ENCODE measurements at places on chromosomes 12 and 14. TPM values are rescaled to one million over a fixed set of nuclear protein-coding genes. Genes with fewer than 3 reads are reported as not detected.

The PZP gene
- not detected for total RNA-seq

GRCh38 chr14:60512973-60513571, 4.1 kb downstream of the SIX6 start:
- peaks cover 30% of the 10 kb centered on the region for H3K4me1 ChIP-seq
- H3K4me3 ChIP-seq: no peak overlapping the region
- no peak for DNase-seq
- no peaks in the 10 kb centered on the region for H3K36me3 ChIP-seq
- peaks cover 77% of the 10 kb centered on the region for H3K27me3 ChIP-seq
- H3K27ac ChIP-seq: no peak overlapping the region

GRCh38 chr14:76710056-76711010, 50.9 kb upstream of the VASH1 start:
- H3K4me3 ChIP-seq: no peak overlapping the region
- H3K27me3 ChIP-seq: peaks cover 3% of the 10 kb centered on the region
- peak; percentile 53 for DNase-seq
- H3K36me3 ChIP-seq: no peaks in the 10 kb centered on the region

GRCh38 chr12:70353780-70354660, 12.1 kb upstream of the KCNMB4 start:
- DNase-seq: no peak
- H3K4me1 ChIP-seq: peaks cover 7% of the 10 kb centered on the region
- H3K4me3 ChIP-seq: no peak overlapping the region
- no peak overlapping the region for H3K27ac ChIP-seq
- peaks cover 11% of the 10 kb centered on the region for H3K36me3 ChIP-seq

- DNase-seq: no peak
- H3K36me3 ChIP-seq: peaks cover 1% of the 10 kb centered on the region
- no peaks in the 10 kb centered on the region for H3K27me3 ChIP-seq
- H3K4me3 ChIP-seq: no peak overlapping the region
- no peak overlapping the region for H3K27ac ChIP-seq
- H3K4me1 ChIP-seq: peaks cover 39% of the 10 kb centered on the region
Measured at GRCh38 chr14:102630405-102630804, 38.0 kb downstream of the RCOR1 start.

GRCh38 chr14:26596543-26597061, 1.2 kb downstream of the NOVA1 start:
- peaks cover 2% of the 10 kb centered on the region for H3K4me1 ChIP-seq
- no peak for DNase-seq
- H3K27ac ChIP-seq: no peak overlapping the region
- H3K4me3 ChIP-seq: no peak overlapping the region
- H3K27me3 ChIP-seq: peaks cover 37% of the 10 kb centered on the region
- H3K36me3 ChIP-seq: peaks cover 3% of the 10 kb centered on the region

GRCh38 chr12:3888659-3889058, 15.5 kb upstream of the PARP11 start:
- H3K27ac ChIP-seq: no peak overlapping the region
- DNase-seq: no peak
- no peaks in the 10 kb centered on the region for H3K36me3 ChIP-seq

The NANOG gene
- total RNA-seq: not detected

The ABCC9 gene
- not detected for total RNA-seq

DNA sequence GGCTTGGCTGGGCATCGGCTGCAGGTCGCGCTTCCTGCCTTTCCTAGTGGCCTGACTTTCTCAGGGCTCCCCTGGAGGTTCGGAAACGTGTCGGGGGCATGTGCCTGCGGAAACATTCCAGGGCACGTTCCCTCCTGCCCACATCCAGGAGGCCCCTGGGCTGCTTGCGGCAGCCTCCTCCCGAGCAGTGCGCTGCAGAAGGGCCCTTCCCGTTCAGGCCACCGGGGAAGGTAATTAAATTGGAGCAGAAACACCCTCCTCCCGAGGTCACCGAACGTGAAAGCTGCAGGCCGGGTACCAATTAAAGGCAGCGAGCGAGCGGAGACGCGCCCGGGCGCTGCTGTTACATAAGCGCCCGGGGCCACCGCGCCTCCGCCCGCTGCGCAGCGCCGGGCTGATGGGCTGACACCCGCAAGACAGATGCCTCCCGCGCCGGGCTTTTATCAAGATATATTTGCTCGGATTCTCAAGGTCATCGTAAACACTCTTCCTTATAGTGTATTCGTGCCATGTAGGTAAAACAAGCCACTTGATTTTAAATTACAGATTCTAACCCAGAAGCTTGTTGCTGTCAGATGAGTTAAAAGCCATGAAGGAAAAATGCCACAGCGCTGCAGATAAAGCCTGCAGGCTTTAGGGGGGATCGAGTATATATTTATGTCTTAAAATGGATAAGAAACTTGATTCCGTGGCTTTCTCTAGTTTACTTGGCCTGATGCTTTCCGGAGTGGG, 31.4 kb downstream of the SSPN start:
- no peak overlapping the region for H3K4me3 ChIP-seq
- H3K27me3 ChIP-seq: peaks cover 40% of the 10 kb centered on the region
- H3K36me3 ChIP-seq: no peaks in the 10 kb centered on the region
- no peak overlapping the region for H3K27ac ChIP-seq
- DNase-seq: no peak

DNA sequence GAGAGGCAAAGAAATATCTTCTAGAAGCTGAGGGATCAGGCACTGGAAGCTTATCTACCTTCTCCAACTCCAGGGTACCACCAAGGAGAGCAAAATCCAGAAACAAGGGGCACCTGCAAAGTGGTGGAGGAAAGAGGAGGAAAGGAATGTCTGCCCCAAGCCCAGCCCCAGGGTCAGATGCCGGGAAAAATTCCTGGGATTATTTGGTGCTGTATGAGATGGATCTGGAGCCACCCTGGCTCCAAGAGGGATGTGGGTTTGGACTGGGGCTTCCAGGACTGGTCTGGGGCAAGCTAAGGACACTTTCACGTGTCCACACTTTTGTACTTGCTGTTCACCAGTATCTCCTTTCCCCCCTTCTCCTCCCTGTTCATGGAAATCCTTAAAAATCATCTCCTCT, 69.8 kb downstream of the DPF3 start:
- no peak overlapping the region for H3K4me3 ChIP-seq
- no peaks in the 10 kb centered on the region for H3K36me3 ChIP-seq
- no peaks in the 10 kb centered on the region for H3K4me1 ChIP-seq
- no peak for DNase-seq
- no peak overlapping the region for H3K27ac ChIP-seq
- peaks cover 3% of the 10 kb centered on the region for H3K27me3 ChIP-seq

- H3K4me3 ChIP-seq: no peak overlapping the region
- no peak for DNase-seq
- H3K4me1 ChIP-seq: no peaks in the 10 kb centered on the region
- no peaks in the 10 kb centered on the region for H3K27me3 ChIP-seq
Measured at GRCh38 chr12:107501681-107502080, 183.9 kb upstream of the PWP1 start.

GRCh38 chr14:64987438-64987767, 708 bp downstream of the FNTB start:
- H3K27ac ChIP-seq: peak overlapping the region; percentile 96
- H3K36me3 ChIP-seq: peaks cover 7% of the 10 kb centered on the region
- peaks cover 29% of the 10 kb centered on the region for H3K4me1 ChIP-seq
- H3K27me3 ChIP-seq: no peaks in the 10 kb centered on the region
- DNase-seq: no peak
- peak overlapping the region; percentile 93 for H3K4me3 ChIP-seq

DNA sequence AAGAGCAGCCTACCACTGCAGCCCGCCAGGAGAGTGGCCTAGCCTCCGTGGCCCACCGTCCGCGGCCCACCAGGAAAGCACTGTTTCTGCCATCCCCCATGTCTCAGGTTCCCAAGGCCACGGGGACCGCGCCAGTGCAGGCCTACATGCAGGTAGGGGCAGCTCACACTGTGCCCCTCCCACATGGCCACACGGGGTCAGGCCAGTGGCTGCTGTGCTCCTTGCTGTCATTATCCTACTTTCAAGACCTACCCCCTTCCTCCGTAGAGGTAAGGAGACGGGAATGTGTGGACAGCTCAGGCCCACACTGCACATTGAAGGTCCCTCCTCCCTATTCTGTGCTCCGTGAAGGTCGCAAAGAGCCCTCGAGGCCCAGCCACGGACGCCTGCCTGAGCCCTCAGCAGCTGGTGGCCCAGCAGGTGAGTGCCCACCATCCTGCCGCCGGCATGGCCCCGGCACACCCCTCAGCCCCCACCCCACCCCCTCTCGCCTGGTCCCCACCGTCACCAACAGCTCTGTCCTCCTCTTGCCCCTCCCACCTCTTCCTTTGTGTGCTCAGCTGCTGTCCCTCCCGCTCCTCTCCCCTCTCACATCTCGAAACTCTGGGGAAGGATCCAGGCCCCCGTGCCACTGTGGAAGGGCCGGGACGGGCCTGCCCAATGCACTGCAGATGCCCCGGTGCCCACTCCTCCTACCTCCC, 10.0 kb downstream of the DDX51 start:
- no peak overlapping the region for H3K27ac ChIP-seq
- H3K27me3 ChIP-seq: no peaks in the 10 kb centered on the region
- no peak for DNase-seq
- peaks cover 12% of the 10 kb centered on the region for H3K36me3 ChIP-seq
- no peaks in the 10 kb centered on the region for H3K4me1 ChIP-seq

- no peak for DNase-seq
- no peak overlapping the region for H3K27ac ChIP-seq
- H3K27me3 ChIP-seq: no peaks in the 10 kb centered on the region
- H3K36me3 ChIP-seq: no peaks in the 10 kb centered on the region
- H3K4me1 ChIP-seq: no peaks in the 10 kb centered on the region
- no peak overlapping the region for H3K4me3 ChIP-seq
Measured at GRCh38 chr14:85280074-85280473, 249.9 kb upstream of the FLRT2 start.

- H3K27ac ChIP-seq: peak overlapping the region; percentile 79
- H3K4me3 ChIP-seq: peak overlapping the region; percentile 54
- peak; percentile 56 for DNase-seq
- H3K36me3 ChIP-seq: peaks cover 5% of the 10 kb centered on the region
- peaks cover 35% of the 10 kb centered on the region for H3K4me1 ChIP-seq
- no peaks in the 10 kb centered on the region for H3K27me3 ChIP-seq
Measured at GRCh38 chr12:11901701-11902524, 168.8 kb upstream of the BCL2L14 start.

- no peak for DNase-seq
- H3K4me3 ChIP-seq: no peak overlapping the region
- no peaks in the 10 kb centered on the region for H3K4me1 ChIP-seq
- no peak overlapping the region for H3K27ac ChIP-seq
- peaks cover 15% of the 10 kb centered on the region for H3K27me3 ChIP-seq
Measured at GRCh38 chr12:91272461-91273063, 89.9 kb upstream of the DCN start.

DNA sequence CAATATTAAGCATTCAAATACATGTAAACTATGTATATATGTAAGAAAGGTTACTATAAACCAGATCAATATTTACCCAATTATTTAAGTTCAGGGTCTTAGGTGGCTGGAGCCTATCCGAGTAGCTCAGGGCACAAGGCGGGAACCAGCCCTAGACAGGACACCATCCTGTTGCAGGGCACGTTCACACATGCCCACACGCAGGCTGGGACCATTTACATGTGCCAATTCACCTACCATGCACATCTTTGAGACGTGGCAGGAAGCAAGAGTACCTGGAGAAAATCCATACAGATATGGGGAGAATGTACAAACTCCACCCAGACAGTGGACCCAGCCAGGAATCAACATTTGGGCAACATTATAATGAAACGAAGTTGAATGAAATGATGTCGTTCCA, 263.0 kb upstream of the E2F7 start:
- no peaks in the 10 kb centered on the region for H3K36me3 ChIP-seq
- no peak overlapping the region for H3K27ac ChIP-seq
- H3K4me3 ChIP-seq: no peak overlapping the region
- peaks cover 9% of the 10 kb centered on the region for H3K4me1 ChIP-seq
- DNase-seq: no peak
- peaks cover 40% of the 10 kb centered on the region for H3K27me3 ChIP-seq

The ATL1 gene
- not detected for total RNA-seq

GRCh38 chr12:108616941-108617858, 16.5 kb downstream of the SELPLG start:
- H3K4me3 ChIP-seq: no peak overlapping the region
- DNase-seq: peak; percentile 92
- H3K4me1 ChIP-seq: peaks cover 34% of the 10 kb centered on the region
- H3K27ac ChIP-seq: peak overlapping the region; percentile 88

The DIO3 gene
- total RNA-seq: not detected

The DPPA3 gene
- total RNA-seq: not detected

- DNase-seq: no peak
- H3K4me3 ChIP-seq: no peak overlapping the region
- no peaks in the 10 kb centered on the region for H3K36me3 ChIP-seq
Measured at GRCh38 chr14:63492391-63492790, 50.8 kb downstream of the PPP2R5E start.

DNA sequence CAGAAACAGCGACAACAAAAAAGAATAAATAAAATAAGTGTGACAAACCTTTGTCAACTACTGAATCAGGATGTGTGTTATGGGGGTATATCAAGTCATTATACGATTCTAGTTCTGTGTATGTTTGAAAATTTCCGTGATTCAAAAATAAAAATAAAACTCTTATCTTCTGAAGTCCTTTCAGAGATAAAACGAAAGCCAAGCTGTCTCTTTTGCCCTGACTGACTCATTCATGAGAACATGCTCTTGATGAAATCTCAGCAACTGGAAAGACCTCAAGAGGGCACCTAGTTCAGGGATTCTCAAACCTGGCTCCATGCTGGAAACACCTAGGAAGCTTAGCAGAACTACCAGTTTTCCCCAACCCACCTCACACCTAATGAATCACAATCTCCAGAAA, 9.2 kb downstream of the FOXN3 start:
- H3K4me3 ChIP-seq: no peak overlapping the region
- no peaks in the 10 kb centered on the region for H3K27me3 ChIP-seq
- peak overlapping the region; percentile 54 for H3K27ac ChIP-seq
- peaks cover 63% of the 10 kb centered on the region for H3K4me1 ChIP-seq
- no peak for DNase-seq

The TGFB3 gene
- 4.4 TPM for total RNA-seq

- DNase-seq: no peak
- H3K4me1 ChIP-seq: peaks cover 5% of the 10 kb centered on the region
Measured at GRCh38 chr12:81874586-81874985, 115.4 kb upstream of the PPFIA2 start.

- no peaks in the 10 kb centered on the region for H3K36me3 ChIP-seq
- no peak overlapping the region for H3K27ac ChIP-seq
- H3K4me1 ChIP-seq: peaks cover 7% of the 10 kb centered on the region
- no peaks in the 10 kb centered on the region for H3K27me3 ChIP-seq
- DNase-seq: no peak
- H3K4me3 ChIP-seq: no peak overlapping the region
Measured at GRCh38 chr14:61033855-61034254, 52.8 kb downstream of the SLC38A6 start.

DNA sequence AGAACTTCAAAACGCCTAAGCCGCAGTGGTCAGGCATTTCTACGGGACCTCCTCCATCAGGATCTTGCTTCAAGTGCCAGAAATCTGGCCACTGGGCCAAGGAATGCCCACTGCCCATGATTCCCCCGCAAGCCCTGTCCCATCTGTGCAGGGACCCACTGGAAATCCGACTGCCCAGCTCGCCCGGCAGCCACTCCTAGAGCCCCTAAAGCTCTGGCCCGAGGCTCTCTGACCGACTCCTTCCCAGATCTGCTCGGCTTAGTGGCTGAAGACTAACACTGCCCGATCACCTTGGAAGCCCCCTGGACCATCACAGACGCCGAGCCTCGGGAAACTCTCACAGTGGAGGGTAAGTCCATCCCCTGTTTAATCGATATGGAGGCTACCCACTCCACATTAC, 1113.0 kb upstream of the TMEM132C start:
- H3K27me3 ChIP-seq: no peaks in the 10 kb centered on the region
- no peak overlapping the region for H3K4me3 ChIP-seq
- no peaks in the 10 kb centered on the region for H3K36me3 ChIP-seq
- no peaks in the 10 kb centered on the region for H3K4me1 ChIP-seq
